Sigmoid colon (tissue), 7 donors: ENCODE measurements at places on chromosomes 13 and 19. TPM values are rescaled to one million over a fixed set of nuclear protein-coding genes. Genes with fewer than 3 reads are reported as not detected.

The ZNF579 gene
- total RNA-seq, result 2.0 TPM

The ZNF569 gene
- 4.7 TPM for total RNA-seq

The DMWD gene
- total RNA-seq, result 21.1 TPM

DNA sequence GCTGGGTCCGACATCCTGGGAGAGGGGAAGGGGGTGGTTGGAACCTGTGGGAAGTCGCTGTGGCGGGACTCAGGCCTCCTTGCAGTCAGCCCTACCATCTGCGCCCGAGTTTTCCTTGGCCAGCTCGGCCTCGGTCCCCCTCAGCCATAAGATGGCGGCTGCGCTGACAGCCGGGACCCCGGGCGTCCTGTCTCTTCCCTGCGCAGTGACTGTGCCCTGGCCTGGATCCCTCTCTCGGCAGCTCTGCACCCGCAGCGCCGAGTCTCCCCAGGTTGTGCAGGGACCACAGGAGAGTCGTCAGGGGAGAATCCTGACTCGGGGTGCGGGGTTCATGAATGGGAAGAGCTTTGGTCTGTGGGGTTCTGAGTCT is 345 bp downstream of the ZNF257 start:
- no peaks in the 10 kb centered on the region for H3K36me3 ChIP-seq
- H3K27me3 ChIP-seq, result no peaks in the 10 kb centered on the region
- H3K27ac ChIP-seq, result peak overlapping the region; percentile 32
